ENCODE measurements at places on chromosomes 1 and 21.

- DNase-seq: no peak
These were observed 44.5 kb downstream of the BCL9 start for GRCh38 chr1:147585640-147586383.

GRCh38 chr1:59506952-59507351, 210.1 kb downstream of the FGGY start:
- no peak for DNase-seq

GRCh38 chr1:245166471-245166885, 11.7 kb downstream of the KIF26B start:
- no peak for DNase-seq

GRCh38 chr1:160362168-160362957, 4.5 kb upstream of the NHLH1 start:
- no peak for DNase-seq

DNA sequence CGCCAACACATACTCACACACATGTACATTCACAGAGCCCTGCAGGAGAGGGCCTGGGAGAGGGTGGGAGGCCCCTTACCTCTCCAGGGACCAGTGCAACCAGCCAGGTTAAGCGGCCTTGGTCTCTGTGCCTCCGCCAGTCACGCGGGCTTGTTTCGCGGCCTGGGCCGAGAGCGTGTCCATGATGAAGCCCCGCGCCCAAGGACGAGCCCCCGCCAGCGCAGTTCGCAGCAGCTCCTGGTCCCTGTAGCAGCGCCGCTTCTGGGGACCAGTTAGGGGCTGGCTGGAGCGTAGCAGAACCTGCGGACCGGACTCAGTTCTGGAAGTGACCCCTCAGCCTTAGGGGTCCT, 7.3 kb upstream of the FAM167B start:
- DNase-seq: no peak

- no peak for DNase-seq
These were observed 730 bp downstream of the NOS1AP start for GRCh38 chr1:162070094-162070748.

DNA sequence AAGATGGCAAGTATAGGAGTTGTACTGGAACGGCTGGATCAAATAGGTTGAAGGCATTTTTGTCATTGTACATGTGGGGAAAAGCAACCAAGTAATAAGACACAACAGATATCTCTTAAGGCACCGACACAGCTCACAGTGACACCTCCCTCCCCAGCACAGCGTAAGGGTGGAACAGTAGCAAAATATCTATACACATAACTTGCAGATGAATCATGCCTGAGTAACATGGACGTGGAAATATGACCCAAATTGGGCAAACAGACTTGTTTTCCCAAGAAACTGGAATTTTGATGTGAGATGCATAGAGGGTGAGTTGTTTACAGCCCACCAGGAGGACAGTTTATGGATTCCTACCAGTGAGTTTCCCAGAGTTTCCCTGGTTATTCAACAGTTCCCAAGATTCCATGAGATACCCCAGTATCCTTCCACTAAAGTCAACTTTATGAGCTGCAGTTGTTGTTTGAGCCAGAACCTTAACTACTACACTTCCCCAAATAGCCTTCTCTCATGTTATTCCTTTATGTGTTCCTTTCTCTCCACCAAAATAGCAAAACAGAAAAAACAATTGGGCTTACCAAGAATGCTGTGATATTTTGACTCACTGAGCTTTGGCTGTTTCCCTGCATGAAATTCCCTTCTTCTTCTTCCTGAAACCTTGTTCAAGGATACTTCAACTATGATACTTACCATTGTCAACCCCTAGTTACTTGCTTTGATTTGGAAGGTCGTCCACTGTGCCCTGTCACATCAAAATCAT, 7.1 kb upstream of the DR1 start:
- no peak for DNase-seq

- DNase-seq: no peak
These were observed 213.2 kb downstream of the USH2A start for GRCh38 chr1:216210081-216210480.

GRCh38 chr1:208203127-208203847, 40.9 kb downstream of the PLXNA2 start:
- peak; percentile 71 for DNase-seq

GRCh38 chr1:115531631-115532264, 110.0 kb upstream of the VANGL1 start:
- no peak for DNase-seq

- DNase-seq: no peak
These were observed 33.8 kb downstream of the PATJ start for GRCh38 chr1:61776091-61776490.

GRCh38 chr1:84748364-84748763, 58.1 kb upstream of the SSX2IP start:
- DNase-seq: no peak

DNA sequence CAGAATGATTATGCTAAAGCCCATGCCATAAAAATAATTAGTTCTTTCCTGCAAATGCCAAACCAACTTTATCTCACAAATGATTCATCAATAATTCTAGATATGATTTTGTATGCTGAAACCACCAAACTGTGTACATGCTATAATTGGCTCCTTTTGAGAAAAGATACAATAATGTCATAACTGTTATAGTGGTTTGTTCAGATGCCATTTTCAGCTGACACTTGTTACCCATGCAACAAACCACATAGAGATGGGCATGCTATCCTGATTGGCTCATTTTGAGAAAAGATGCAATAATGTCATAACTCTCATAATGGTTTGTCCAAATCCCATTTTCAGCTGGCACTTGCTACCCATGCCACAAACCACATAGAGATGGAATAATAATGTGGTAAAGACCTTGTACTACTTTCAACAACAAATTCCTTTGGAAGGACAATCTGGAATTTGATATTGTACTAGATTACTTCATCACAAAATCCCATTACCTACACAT, 283.8 kb downstream of the TPR start:
- DNase-seq: no peak

DNA sequence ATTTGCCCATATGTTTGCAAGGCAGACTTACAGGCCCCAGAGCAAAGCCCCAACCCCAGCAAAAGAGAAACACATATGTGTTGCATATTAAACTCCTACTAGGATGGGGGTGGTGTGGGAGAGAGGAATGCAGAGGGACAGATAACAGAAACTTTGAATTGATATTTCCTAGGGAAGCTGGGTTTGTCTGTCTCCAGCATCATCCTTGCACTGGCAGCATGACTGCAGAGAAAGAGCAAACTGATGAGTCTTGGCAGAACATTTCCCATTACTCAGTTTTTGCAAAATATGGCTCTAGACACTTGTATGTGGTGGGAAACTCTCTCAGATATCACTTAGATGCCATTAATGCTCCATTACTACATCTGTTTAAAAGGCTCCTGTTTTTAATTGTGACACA, 43.8 kb upstream of the MARK1 start:
- no peak for DNase-seq

- no peak for DNase-seq
These were observed 42.0 kb downstream of the ADSS2 start for GRCh38 chr1:244409701-244410100.

GRCh38 chr1:182143825-182144645, 82.5 kb upstream of the ZNF648 start:
- DNase-seq: no peak

DNA sequence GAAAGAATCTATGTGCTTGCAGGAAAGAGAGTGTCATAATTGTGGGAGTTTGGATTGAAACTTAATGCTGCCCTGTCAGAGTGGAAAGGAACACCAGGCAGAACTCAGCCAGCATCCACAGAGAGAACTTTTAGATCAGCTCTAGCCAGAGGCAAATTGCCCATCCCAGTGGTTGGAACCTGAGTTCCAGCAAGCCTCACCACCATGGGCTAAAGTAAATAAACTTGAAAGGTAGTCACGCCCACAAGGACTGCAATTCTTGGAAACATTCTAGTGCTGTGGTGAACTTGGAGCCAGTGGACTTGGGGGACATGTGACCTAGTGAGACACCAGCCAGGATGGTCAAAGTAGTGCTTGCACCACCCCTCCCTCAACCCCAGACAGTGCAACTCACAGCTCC, 571.6 kb downstream of the LRRIQ3 start:
- no peak for DNase-seq

DNA sequence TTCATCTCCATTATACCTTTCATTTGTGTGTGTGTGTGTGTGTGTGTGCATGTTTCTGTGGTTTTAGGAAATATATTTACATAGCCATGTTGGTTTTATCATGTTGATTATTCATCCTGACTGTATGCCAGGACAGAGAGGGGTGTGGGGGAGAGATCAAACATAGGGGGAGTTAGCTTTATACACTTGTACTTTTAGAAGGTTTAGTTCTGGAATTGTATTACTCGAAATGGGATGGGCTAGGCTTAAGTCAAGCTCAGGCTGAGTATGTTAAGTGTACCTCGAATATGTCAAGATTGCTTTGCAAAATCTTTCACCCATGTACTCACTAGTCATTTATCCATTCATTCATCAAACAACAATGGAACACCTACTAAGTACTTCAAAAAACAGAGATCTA, 123.3 kb downstream of the HMCN1 start:
- DNase-seq: no peak

- no peak for DNase-seq
These were observed 64.6 kb upstream of the AK4 start for GRCh38 chr1:65083263-65083896.

DNA sequence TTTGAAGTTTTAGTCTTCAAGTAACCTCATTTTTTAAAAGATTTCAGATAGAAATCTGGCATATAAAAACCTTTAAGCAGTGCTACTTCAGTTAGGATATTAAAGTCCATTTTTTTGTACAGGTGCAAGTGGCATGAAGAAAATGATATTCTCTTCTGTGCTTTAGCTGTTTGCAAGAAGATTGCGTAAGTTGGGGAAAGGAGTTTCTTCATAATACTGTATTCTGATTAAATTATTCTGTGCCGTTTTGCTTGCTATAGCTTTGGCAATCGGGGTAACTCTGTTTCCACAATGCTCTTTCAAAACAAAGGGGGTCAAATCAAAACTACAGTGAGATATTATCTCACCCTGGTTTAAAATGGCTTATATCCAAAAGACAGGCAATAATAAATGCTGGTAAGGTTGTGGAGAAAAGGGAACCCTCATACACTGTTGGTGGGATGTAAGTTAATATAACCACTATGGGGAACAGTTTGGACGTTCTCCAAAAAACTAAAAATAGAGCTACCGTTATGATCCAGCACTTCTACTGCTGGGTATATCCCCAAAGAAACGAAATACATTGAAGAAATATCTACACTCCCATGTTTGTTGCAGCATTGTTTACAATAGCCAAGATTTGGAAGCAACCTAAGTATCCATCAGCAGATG, 27.1 kb downstream of the MAEL start:
- DNase-seq: no peak

DNA sequence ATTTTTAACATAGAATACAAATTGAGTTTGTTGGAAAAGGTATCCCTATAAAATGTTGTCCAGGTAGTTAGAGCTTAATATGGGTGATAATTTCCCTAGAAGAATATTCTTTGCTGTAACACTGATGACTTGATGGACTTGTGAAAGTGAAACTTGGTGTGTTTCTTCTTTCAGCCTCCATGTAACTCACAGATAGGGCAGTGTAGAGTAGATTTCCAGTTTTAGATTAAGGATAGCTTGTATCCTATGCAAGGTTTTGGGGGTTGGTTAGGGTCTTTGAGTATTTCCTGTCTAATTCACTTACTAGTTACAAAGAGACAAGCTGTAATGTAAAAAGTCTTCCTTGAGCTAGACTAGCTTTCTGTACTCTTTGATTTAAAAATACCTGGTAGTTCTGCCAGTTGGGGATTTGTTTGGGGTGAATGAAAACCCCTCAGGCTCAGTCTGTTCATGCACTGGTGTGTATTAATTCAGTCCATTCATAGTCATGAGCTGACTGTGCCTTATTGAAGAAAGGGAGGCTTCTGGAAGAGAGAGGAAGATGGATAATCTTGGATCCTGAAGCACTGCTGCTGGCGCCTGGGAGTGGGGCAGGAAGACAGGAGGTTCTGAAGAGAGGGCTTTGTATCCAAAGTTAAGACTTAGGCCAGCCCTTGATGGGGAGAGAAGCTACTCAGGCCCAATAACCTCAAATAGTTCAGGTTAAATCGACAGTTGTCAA, 83.6 kb downstream of the CAMTA1 start:
- DNase-seq: no peak

GRCh38 chr1:223473601-223474344, 80.6 kb downstream of the CCDC185 start:
- DNase-seq: no peak

GRCh38 chr1:109263597-109264378, 14.4 kb downstream of the CELSR2 start:
- no peak for DNase-seq

DNA sequence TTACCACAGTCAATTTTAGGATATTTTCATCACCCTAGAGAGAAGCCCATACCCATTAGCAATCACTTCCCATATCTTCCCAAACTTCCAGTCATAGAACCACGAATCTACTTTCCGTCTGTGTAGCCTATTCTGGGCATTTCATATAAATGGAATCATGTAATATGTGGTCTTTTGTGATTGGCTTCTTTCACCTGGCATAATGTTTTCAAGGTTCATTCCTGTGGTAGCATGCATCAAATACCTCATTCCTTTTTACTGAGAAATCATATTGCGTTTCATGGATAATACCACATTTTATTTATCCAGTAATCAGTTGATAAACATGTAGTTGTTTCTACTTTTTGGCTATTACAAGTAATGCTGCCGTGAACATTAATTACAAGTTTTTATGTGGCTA, 21.5 kb downstream of the DESI2 start:
- no peak for DNase-seq

DNA sequence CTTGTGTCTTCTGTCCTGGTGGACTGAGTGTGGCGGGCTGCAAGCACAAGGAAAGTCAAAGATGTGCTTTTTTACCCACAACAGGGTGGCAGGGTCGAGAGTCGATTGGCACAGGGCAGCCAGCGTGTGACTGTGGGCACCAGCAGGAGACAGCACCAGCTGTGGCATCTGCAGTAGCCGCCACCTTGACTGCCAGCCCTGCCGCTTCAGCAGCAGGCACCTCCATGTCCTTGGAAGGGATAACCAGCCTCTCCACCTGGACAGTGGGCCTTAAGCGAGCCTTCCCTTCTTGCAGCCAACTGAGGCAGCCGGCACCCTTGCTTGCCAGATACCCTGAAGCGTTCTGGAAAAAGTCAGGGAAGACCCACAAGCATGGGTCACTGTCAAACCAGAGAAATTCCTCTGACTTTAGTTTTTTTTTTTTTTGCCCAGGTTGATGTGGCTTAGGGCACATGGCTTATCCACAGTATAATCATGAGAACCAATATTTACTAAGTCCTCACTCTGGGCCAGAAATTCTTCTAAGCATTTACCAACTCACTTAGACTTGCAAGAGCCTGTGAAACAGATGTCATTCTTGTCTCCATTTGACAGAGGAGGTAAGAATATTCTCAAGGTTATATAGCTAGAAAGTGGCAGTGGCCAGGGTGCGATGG, 30.1 kb upstream of the PTGFRN start:
- peak; percentile 77 for DNase-seq
